ENCODE measurements at places on chromosomes 4 and X.

GRCh38 chr4:23165669-23166068 is 472.9 kb downstream of the GBA3 start:
- DNase-seq: no peak

- DNase-seq: no peak
Measured at GRCh38 chr4:26839016-26839415, 21.6 kb upstream of the STIM2 start.

- DNase-seq: no peak
Measured at GRCh38 chrX:45743081-45743533, 542.4 kb upstream of the DIPK2B start.

- DNase-seq: no peak
Measured at GRCh38 chrX:9558615-9559014, 93.8 kb downstream of the TBL1X start.

DNA sequence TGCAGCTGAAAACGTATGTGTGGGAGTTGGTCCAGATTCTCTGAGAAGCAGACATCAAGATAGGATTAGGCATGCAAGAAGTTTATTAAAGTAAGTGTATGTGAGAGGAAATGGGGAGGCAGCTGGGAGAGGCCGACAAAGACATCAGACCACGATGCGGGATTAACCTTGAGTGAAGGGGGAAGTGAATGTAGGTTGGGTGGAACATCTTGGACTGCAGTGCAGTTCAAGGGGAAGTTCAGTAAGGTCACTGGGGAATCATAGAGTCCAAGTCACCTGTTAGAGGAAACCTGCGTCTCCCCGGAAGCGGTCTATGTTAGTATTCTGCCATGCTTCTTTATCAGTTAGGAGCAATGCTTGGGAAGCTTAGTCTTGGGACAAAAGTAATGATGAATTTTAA is 22.0 kb downstream of the CXCL8 start:
- no peak for DNase-seq

DNA sequence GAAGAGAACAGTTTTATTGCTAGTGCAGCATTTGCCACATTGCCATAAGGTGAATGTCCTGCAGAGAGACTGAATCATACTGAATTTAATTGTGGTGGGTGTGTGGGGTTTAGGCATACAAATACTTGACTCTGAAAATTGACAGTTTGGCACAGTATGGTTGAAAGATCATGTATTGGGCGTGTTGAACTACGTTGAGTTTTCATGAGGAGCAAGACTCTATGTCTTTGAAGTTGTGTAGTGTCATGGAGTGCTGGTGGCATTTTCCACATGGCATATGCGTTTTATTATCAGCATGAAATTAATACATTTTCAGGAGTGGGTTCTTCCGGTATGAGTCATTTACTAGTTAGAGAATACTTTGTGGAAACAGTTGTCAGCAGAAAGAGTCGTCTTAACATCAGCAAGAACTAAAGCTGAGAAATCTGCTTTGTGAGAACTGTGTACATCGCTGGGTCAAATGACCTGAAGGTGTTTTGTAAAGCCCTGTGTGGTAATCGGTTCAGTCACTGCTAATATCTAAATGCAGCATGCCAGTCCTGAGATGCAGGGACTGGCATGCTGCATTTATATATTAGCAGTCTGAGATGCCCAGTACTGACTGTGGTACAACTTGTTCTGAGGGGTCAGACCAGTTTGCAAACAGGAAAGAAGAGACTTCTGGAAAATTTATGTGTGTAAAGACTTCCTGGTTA is 50.3 kb downstream of the ARHGAP10 start:
- DNase-seq: no peak

DNA sequence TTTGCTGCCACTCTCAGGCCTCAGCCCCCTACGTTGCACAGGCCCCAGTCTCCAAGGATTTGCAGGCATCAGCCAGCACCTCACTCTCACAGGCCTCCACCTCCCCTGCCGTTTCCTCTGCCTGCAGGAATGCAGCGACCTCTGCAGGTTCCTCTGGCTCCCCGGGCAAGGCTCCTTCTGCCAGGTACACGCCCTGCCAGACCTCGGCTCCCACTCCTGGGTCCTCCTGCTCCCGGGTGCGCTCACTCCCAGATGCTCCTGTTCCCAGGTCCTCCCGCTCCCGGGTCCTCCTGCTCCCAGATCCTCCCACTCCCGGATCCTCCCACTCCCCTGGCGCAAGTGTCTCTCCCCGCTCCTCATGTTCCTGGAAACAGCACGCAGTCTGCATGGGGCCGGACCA is 144.4 kb upstream of the RADX start:
- DNase-seq: no peak

DNA sequence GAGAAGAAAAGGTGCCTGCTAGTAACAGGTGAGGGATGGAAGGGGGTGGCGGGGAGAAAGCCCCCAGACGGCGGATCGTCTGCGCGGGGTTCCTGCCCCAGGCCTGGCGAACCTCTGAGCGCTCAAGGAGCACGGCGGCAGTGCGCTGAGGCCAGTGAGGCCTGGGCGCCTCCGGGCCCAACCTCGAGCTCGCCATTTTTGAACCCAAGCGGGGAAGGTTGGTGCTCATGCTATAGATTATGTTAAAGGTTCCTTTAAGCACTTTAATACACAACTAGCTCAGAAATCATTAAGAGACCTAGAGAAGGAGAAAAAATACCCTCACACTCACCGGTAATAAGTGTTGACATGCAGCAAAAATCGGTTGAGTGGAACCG is 7.9 kb downstream of the PITX2 start:
- DNase-seq: no peak

DNA sequence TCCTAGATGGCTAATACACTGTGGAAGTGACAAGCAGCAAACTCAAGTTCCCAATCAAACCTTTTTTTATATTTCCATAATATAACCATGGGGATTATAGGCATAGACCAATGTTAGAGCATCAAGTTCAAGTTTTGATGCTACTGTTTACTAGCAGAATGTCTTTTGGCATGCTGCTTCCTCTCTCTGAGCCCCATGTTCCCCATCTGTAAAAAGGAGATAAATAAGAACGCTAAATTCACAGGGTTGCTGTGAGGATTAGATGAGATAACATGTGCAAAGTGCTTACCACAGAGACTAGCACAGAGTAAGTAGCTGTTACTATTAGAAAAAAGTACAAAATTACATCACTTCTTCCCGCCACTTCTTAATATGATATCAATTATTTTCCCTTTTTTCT is 18.0 kb downstream of the MBNL3 start:
- no peak for DNase-seq

DNA sequence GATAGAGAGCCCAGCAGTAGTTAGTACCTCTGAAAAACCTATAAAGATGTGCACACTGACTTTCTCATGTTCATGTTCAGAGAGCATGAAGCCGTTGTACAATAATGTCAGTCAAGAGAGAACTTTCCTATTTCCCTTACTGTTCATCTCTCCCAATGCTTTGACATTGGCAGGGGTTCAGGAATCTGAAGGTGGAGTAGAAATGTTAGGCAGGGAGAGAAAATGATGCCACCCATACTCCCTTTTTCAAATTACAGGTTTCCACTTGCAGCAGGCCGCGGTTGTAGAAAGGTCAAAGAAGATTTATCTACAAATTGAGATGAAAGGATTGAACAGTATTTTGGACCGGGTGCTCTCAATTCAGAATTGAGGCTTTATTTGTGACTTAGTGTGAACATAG is 84.3 kb downstream of the DCAF8L2 start:
- DNase-seq: no peak
